Activated naive CD4-positive, alpha-beta T cell treated with Interleukin-2 at 50 U/mL for 16 hours (primary cell): ENCODE measurements at places on chromosomes 12 and 14.

GRCh38 chr12:13120413-13120812 is 16.9 kb upstream of the GSG1 start:
- DNase-seq = no peak

DNA sequence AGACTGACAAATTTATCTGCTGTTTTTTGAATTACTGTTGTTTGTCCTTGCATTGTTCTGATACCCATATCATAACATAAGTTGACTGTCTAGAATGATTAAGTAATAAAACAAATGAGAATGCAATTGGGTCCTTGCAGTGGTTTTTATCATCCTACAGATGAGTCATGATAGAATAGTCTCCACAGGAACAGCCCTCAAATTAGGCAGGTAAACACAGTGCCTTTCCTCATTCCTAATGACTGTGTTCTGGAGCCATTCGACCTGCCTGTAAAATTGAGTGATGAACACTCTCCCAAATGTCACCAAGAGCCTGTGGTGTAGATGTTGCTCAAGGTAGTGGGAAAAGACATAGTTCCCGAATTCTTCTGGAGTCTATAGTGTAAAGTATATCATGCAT is 12.3 kb downstream of the NKX2-8 start:
- no peak for DNase-seq

DNA sequence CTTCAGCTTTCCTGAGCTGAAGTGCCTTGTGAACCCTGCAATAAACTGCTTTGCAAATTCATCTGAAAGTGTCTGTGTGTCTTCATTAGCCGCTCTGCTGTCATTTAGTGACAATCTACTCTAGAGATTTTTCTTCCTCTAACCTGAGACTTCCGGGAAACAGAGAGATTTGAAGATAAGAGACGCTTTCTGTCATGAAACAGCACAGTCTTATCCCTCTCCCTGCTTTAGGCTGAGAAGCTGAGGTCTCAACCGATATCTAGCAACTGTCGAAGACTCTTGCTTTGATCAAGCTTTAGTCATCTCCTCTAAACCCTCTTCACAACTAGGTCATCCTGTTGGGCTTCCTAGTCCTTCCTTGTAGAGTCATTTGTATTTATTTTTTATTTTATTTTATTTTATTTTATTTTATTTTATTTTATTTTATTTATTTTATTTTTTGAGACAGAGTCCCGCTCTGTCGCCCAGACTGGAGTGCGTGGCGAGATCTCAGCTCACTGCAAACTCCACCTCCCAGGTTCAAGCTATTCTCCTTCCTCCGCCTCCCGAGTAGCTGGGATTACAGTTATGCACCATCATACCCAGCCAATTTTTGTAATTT is 1.2 kb downstream of the RNASE2 start:
- DNase-seq = no peak

DNA sequence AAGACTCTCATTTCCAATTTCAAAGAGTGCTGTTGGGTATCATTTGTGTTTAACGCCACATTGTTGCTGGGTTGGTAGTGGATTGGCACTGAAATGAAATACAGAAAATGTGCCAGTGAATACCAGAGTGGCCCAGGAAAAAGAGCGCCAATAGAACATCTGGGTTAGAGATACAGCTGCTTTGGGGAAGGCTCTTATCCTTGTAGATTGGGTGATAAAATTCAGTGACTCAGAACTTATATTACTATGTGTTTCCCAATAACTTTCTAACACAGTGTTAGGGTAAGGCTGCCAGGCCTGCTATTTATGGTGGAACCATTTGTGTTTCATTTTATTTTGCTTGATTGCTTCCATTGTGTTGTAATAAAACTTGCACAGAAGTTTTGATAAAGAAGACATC is 168.2 kb upstream of the SSTR1 start:
- DNase-seq = no peak

DNA sequence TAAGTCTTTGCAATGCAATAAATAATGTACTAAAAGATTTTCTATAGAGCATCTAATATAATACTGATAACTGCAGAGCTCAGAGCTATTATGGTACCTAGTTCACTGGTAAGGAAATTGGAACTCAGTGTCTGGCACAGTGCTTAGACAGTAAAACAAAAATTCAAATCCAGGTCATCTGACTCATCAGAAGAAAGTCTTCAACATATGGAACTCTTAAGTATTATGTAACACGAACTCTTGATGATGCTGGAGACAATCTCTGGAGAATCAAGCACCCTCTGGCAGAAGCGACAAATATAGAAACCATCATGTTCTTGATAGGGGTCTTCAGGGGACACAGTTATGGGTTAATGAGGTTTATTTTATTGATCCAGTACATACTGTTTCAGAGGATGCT is 37.3 kb upstream of the TRHDE start:
- no peak for DNase-seq

DNA sequence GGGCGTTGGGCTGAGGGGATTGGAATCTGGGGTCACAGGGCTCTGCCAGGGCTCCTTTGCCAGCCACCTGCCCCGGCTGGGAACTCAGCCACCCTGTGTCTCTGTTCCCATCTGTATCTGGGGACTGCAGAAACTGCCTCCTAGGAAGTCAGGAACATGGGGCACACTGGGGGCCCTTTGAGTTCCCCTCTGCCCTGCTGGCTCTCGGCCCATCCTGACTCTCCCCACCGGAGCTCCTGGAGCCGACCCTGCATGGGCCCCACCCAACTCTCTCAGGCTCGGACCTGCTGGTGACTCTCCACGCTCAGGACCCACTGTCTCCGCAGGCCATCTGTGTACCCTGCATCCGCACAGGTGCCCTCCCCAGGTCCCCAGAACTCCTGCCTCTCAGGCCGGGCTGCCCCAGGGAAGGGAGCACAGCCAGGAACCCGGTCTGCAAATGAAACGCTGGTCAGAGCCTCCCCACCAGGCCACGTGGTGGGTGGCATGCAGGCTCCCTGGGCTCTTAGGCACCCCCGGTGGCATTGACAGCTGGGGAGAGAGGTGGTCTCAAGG is 82.8 kb downstream of the KIF26A start:
- no peak for DNase-seq

DNA sequence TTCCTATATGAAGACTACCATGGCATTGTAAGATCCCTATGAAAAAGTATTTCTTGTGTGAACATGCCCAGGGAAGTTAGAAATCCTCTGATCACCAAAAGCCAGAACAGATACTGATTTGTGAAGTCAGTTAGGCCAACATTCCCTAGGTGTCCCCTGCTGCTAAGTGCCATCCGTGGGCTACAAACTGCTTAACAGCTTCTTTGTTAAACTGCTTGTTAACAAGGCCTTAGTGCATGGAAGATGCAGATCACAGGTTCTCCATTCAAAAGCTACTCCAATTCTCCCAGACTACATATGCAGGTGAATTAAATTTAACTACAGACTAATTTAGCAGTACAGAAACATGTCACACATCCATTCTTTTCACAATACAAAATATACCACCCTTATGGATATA is 108.2 kb downstream of the PRICKLE1 start:
- DNase-seq = no peak

DNA sequence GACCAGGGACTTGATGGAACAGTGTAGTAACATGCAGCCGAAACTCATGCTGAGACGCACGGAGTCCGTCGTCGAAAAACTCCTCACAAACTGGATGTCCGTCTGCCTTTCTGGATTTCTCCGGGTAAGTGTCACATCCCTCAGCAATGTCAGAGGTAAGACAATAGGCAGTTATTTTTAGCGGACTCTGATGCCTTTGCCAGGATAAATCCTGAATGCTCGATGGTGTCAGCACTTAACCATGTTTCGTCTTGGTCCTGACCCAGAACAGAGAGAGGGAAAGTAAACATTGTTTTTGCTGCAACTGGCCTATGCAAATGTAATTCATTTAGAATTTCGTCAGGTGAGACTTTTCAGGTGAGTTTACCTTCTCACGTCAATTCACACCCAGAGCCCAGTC is 112.3 kb downstream of the PLXNC1 start:
- no peak for DNase-seq

GRCh38 chr14:89440986-89441909 is 24.2 kb upstream of the FOXN3 start:
- no peak for DNase-seq

- no peak for DNase-seq
Measured at GRCh38 chr12:75660107-75660530, 148.7 kb upstream of the KRR1 start.

- no peak for DNase-seq
Measured at GRCh38 chr12:97595936-97596335, 133.3 kb downstream of the RMST start.
